Tibial artery (tissue), 4 donors: ENCODE measurements at places on chromosomes 2 and 18.

DNA sequence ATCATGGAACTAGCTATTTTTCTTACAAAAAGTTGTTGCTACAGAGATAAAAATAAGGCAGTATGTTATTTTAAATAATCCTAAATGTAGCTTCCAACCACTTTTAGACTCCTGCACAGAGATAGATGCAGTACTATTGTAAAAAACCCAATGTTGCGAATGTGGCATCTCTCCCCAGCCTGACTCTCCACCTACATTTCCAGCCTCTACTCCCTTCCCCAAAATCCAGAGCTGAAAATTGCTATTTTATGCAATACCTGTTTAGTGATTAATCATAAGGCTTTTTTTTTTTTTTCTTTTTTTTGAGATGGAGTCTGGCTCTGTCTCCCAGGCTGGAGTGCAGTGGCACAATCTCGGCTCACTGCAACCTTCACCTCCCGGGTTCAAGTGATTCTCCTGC, 39.4 kb downstream of the SPRED2 start:
- no peak for DNase-seq

- no peak for DNase-seq
These were observed 83.8 kb downstream of the CLHC1 start for GRCh38 chr2:55148269-55148668.

DNA sequence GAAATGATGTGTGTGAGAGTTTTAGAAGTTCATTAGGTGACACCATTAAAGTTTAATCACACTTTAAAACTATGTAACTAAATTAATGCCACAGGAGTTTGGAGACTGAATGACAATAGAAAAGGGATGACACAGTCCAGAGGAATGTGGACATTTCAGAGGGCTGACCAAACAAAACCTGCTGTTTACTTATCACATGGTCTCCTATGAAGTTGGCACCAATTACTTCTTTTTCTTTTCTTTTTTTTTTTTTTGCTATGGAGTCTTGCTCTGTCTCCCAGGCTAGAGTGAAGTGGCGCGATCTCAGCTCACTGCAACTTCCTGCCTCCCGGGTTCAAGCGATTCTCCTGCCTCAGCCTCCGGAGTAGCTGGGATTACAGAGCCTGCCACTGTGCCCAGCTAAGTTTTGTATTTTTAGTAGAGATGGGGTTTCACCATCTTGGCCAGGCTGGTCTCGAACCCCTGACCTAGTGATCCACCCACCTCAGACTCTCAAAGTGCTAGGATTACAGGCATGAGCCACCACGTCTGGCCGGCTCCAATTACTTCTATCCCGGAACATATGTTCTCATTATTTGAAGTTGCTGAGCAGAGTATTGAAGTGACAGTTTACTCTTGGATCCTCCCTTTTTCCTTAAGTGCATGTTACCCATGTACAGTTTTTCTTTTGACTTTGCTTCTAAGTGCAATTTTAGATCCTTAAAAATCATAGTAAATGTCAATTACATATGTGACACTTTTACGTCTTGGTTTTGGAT, 4.3 kb downstream of the AGPS start:
- no peak for DNase-seq

- no peak for DNase-seq
These were observed 247.0 kb downstream of the DOK6 start for GRCh38 chr18:69647702-69648101.

GRCh38 chr2:176117162-176117822, 714 bp downstream of the HOXD10 start:
- no peak for DNase-seq

DNA sequence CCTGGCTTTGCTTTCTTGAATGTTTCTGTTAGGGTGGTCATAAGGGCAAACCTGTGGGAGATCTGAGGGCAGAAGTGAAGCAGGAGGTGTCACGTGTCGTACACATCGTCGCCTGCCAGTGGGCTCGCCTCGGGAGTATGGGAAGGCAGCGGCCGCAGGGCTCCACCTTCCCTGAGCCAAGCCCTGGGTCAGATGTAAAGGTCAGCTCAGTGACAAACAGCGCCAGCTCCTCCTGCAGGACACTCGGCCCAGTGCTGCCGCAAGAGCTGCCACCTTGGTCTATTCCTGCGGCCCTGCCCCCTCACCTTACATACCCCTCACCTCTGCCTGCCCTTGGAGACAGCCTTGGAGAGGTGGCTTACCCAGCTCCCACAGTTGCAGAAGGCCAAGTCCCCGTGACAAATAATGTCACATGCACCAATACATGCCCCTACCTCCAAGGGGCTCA, 64.2 kb downstream of the PSMG2 start:
- no peak for DNase-seq

- peak; percentile 72 for DNase-seq
These were observed 134.4 kb upstream of the SLC1A4 start for GRCh38 chr2:64854773-64855237.

GRCh38 chr18:66344227-66344626, 259.7 kb downstream of the CDH19 start:
- no peak for DNase-seq

GRCh38 chr2:161208527-161209139, 48.4 kb downstream of the TANK start:
- no peak for DNase-seq

- no peak for DNase-seq
These were observed 2.1 kb downstream of the CNTNAP5 start for GRCh38 chr2:124027182-124027581.

GRCh38 chr2:127173057-127173456, 47.0 kb downstream of the CYP27C1 start:
- no peak for DNase-seq
